ENCODE measurements at places on chromosomes 11 and 22. TPM values are rescaled to one million over a fixed set of nuclear protein-coding genes. Genes with fewer than 3 reads are reported as not detected.

- DNase-seq = no peak
Observed at GRCh38 chr11:57885298-57886050, 123.9 kb downstream of the CTNND1 start.

- no peak for DNase-seq
Observed at GRCh38 chr11:76114238-76114637, 92.1 kb downstream of the WNT11 start.

THY1 gene
- not detected for total RNA-seq

DGAT2 gene
- total RNA-seq = 3.2 TPM

GRCh38 chr22:21100149-21101032, 54.6 kb downstream of the LRRC74B start:
- no peak for DNase-seq

- no peak for DNase-seq
Observed at GRCh38 chr22:49108636-49109315, 718.9 kb downstream of the BRD1 start.

- peak; percentile 50 for DNase-seq
Observed at GRCh38 chr11:82750643-82751139, 17.0 kb upstream of the FAM181B start.

OR2AG1 gene
- not detected for total RNA-seq

GRCh38 chr11:32892355-32893092, at the start of gene QSER1:
Gene QSER1 (plus strand): TSS chr11:32892811. CDS start chr11:32893126, 315 bp downstream.
- DNase-seq = peak; percentile 70

- no peak for DNase-seq
Observed at GRCh38 chr11:119854521-119854920, 125.5 kb upstream of the NECTIN1 start.

GRCh38 chr11:17719938-17720795, 796 bp downstream of the MYOD1 start:
- no peak for DNase-seq

GRCh38 chr22:49687333-49687732, 140.3 kb downstream of the BRD1 start:
- DNase-seq = no peak

DNA sequence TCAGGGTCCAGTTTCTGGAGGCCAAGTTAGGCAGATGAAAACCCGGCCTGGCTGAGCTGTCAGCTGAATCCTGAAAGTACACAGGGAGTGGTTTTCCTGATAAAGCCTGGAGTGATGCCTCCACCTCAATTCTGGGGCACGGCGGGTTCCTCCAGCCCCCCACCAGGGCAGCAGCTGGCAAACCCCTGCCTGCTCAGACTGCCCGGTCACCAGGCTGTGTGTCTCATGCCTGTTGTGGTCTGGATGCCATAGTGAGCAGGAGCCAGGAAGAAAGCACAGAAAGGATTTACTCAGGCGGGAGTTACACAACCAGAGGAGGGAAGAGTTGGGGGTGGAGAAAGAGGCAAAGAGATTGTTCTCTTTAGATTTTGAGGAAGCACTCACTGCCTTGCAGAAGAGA, 119.9 kb upstream of the RASSF10 start:
- DNase-seq = no peak

GRCh38 chr22:30830907-30831306, 136.2 kb downstream of the OSBP2 start:
- no peak for DNase-seq

- DNase-seq = no peak
Observed at GRCh38 chr11:67213178-67213621, 53.1 kb upstream of the GRK2 start.

DNA sequence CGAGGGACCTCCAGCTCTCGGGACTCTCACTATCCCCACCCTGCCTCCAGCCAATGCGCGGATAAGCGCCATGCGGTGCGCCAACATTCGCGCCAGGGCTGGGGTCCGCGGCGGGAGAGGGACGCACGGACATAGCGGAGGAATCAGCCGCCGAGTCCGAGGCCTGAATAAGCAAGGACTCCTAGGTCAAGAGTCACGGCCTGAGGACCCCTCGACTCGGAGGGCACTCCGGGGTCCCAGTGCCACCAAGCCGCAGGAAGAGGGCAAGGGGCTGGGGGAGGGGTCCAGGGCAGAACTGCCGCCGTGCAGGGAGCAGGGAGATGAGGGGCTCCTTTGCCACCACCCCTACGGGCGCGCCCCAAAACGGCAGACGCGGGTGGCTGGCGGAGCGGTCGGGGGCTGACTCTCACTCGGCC, 552 bp downstream of the DSCAML1 start:
- DNase-seq = no peak

DNA sequence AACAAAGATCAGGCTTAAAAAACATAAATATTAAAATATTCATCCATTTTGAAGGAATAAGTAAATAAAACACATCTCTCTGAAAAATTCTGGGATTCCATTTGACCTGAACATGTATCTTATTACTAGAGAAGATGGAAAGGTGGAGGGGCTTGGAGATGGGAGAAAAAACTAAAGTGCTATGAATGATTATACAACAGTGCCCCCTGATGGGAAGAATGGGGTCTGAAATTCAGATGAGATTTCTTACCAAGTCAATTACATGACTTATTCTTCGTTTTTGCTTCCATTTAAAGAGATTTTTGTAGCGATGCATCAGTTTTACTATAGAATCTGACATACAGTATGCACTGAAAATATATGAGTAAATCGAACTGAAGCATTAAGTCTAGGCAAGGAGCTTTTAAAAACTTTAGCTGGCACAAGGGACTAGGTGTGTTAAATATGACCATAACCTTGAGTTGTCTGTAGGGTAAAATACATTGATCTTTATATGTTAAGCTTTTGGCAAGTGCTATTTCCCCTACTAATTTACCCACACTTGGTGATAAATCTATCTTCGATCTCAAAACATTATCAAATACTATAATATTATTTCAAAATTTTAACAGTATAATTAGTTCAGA, 718.8 kb downstream of the CNTN5 start:
- DNase-seq = no peak

GRCh38 chr11:69241844-69242243, 52.1 kb upstream of the MYEOV start:
- no peak for DNase-seq

- no peak for DNase-seq
Observed at GRCh38 chr11:75345455-75346160, 5.9 kb downstream of the ARRB1 start.

XRRA1 gene
- total RNA-seq = 20.3 TPM

DNA sequence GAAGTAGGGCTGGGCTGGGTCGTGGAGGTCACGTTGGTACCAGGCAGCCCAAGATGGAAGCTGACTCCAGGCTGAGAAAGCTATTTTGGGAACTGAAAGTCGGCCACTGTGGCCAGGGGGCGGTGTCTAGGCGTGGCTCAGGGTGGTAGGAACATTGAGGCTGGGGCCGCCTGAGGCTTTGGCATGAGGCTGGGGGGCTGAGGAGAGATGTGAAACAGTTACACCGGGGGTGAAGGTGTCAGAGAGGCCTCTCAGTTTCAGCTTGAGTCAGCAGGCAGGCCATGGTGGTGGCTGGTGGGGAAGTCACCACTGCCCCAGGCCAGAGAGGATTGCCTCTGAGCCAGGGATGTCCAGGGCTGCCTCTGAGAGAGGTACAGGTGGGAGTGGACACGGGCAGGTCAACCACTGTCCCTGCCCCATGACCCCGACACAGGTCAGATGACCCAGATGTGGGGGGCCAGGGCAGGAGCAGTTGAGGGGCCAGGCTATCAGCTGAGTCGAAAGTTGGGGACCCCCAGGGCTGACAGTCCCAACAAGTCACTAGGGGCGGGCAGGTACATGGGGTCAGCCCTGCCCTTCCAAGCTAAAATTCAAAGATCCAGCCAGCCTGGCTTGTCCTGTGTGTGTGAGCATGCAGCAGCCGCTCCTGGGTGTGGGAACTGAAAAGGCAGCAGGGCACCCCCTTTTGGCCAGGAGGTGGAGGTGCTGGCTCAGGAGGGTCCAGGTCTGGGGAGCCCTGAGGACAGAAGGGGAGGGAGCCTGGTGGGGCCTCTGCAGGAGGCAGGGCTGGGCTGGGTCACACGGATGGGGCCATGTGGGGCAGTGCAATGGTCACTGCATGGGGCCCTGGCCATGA, 7.2 kb downstream of the KCNK7 start:
- DNase-seq = peak; percentile 83

GRCh38 chr22:36443198-36443770, 38.2 kb downstream of the TXN2 start:
- DNase-seq = no peak

SEPTIN3 gene
- total RNA-seq = 4.1 TPM

- DNase-seq = no peak
Observed at GRCh38 chr11:122747351-122747781, 90.9 kb upstream of the CRTAM start.

DNA sequence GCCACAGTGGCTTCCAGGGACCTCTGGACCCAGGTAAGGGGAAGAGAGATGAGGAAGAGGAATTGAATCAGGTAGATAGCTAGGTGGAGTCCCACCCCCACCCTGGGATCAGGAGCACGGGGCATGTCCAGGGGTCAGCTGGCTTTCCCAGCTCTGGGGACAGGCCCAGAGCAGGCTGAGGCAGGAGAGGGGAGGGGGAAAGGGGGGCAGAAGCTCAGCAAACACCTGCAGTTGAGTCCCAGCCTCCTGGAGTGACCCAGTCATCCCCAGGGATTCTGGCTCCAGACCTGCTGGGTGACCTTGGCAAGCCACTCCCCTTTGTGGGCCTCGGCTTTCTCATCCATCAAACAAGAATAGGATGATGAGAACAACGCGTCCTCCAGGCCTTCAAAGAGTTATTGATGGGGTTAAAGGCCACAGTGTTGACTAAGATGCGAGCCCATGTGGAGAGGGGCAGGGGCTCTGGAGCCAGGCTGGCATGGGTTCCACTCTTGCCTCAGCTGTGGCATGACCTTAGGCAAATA, 16.0 kb downstream of the STARD10 start:
- no peak for DNase-seq

DNA sequence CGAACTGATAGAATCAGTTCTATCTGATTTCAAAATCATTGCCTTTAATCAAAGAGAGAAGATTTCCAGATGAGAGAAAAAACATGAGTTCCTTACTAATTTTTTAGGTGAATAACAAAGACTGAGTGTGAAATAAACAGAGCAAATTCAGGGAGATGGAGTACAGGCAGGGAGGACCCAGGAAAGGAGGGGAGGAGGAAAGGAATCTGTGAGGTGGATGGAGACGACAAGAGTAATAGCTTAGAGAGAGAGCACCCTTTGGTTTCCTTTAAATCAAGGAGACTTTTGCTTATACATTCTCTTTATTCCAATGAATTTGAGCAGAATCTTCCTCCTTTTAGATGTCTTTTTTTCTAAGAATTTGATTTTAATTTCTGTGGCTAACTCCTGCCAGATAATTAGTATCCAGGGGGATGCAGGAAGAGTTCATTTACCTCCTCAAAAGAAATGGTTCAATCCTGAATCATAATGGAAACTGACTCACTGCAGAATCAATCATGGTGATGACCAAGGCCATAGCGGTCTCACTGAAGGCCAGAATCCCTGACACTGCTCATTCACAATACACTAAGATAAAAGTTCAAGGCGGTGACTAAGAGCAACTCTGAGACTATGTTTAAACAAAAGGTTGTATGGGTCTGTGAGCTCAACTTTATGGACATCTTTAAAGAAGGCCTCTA, 234.0 kb upstream of the ZC3H12C start:
- DNase-seq = no peak

BCL2L13 gene
- total RNA-seq = 27.1 TPM

GRCh38 chr11:29260939-29261705, 755.7 kb downstream of the KCNA4 start:
- DNase-seq = no peak

DNA sequence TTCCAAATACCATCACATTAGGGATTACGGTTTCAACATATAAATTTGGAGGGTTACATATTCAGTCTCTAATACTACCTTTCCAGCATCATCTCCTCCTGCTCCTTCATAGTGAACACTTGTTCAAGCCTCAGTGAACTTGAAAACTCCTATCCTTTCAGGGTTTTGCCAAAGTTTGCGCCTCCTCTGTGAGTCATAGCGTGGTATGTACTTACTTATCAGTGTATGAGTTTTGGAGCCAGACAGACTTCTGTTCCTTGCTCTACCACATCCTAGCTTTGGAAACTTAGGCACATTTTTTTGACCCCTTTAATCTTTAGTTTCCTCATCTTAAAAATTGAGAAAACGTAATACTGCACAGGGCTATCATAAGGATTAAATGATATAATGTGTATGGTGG, 160.1 kb upstream of the ZC3H12C start:
- no peak for DNase-seq

GRCh38 chr11:46252373-46252914, 25.0 kb upstream of the CREB3L1 start:
- DNase-seq = no peak

DNA sequence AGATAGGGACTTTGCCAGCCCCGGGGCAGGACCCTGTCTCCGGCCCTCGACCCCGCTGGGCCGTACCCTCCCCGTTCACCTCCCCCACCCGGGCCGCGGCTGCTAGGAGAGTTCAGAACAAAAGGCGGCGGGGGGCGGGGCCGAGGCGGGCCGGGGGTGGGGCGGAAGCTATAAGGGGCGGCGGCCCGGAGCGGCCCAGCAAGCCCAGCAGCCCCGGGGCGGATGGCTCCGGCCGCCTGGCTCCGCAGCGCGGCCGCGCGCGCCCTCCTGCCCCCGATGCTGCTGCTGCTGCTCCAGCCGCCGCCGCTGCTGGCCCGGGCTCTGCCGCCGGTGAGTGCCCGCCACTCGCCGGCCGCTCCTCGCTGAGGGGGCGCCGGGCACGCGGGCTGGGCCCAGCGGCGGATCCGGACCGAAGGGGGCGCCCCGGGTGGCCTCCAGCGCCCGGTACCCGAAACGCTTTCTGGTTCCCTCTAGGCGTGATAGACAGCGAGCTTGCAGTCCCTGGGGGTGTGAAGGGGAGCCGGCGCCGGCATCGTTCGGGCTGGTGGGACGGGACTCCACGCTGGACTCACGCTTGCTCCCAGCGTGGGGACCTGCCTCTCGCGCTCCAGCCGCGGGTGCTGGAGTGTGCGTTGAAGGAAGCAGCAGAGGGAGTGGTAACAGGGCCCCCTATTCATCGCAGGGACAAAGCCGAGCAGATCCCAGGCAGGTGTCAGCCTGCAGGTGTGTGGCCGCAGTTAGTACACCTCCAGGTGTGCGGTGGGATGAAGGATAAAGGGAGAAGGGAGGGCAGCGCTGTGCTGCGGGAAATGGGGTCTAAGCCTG, at the start of gene MMP11:
MMP11 (plus strand) TSS at position 201 of the 825 bp plus-strand sequence; CDS start at position 223, 22 bp downstream.
- peak; percentile 30 for DNase-seq

UBQLN3 gene
- not detected for total RNA-seq

PRRG4 gene
- 0.48 TPM for total RNA-seq

- DNase-seq = no peak
Observed at GRCh38 chr22:21052715-21053459, 7.1 kb downstream of the LRRC74B start.

- peak; percentile 84 for DNase-seq
Observed at GRCh38 chr22:30920407-30920806, 48.2 kb downstream of the MORC2 start.

DNA sequence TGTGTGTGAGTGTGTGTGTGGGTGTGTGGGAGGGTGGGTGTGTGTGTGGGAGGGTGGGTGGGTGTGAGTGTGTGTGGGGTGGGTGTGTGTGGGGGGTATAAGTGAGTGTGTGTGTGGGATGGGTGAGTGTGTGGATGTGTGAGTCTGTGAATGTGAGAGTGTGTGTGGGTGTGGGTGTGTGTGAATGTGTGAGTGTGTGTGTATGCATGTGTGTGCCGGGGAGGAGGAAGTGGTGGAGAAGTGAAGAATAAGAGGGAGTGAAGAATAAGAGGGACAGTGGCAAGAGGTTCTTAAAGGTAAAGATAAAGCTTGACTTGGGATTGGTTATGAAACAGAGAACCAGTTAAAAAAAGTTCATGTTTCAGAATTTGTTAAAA, 54.0 kb downstream of the PRR5L start:
- no peak for DNase-seq

Data from naive thymus-derived CD4-positive, alpha-beta T cell (primary cell).